Mesenteric fat pad (tissue), 1 donor: ENCODE measurements at places on chromosomes 11 and 22. TPM values are rescaled to one million over a fixed set of nuclear protein-coding genes. Genes with fewer than 3 reads are reported as not detected.

- no peak for DNase-seq
Measured at GRCh38 chr11:11813288-11813962, 28.3 kb upstream of the USP47 start.

GRCh38 chr11:2481253-2481652, 36.4 kb downstream of the KCNQ1 start:
- DNase-seq = no peak

- DNase-seq = no peak
Measured at GRCh38 chr11:86805873-86806310, 5.5 kb downstream of the PRSS23 start.

DNA sequence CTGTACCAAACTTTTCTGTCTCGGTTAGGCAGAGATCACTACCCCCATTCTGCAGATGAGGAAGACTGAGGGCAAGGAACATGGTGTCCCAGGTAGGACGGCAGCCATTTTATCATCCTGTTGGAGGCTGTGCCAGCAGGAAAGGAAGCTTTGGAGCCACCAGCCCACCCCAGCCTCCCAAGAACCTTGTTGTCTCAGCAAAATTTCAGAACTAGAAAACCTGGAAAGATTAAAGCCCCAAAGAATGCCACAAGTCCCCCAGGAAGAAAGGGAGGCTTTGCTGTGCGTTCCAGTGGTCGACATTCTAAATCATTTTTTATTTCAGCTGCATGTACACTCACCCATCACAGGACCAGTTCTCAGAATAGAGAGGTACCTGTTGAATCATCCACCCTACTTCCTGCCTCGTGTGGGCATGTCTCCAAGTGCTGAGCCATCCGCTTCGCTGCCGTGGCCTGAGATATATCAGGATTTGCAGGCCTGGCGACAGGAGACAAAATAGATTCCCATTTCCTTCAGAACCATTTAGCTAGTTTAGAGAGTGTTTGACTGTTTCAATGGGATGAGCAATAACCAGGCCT, 13.0 kb upstream of the EIF3D start:
- DNase-seq = no peak

TYR gene
- total RNA-seq = not detected

GRCh38 chr11:127627629-127628457, 627.3 kb upstream of the KIRREL3 start:
- no peak for DNase-seq

GRCh38 chr11:46247090-46247489, 30.4 kb upstream of the CREB3L1 start:
- DNase-seq = peak; percentile 67

GRCh38 chr22:25212337-25212736, 7.1 kb upstream of the CRYBB2 start:
- no peak for DNase-seq
